ENCODE measurements at places on chromosomes 7 and 10.

DNA sequence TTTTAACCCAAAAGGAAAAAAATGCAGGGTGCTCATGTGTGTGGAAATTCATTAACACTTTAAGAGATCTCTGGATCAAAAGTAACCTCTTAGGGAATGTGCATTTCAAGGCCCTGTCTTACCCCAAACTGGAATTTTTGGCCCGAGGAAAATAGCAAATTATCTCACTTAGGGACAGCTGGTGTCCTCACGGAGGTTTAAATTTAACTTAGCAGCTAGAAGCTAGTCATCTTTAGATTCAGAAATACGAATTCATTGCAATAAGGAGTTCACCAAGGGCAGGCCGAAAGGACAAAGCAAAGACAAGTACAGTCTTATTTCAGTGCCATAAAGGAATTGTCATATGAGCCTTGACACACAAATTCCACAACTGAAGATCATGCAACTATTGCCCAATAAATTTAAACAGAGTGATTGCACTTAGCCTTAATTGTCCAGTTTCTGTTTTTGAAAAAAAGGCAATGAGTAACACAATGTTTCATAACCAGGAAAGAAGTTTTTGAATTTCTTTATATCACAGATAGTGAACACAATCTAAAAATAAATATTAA, 22.4 kb upstream of the SEMA3C start:
- DNase-seq: no peak

GRCh38 chr7:128842674-128843641, 12.8 kb downstream of the FLNC start:
- no peak for DNase-seq

DNA sequence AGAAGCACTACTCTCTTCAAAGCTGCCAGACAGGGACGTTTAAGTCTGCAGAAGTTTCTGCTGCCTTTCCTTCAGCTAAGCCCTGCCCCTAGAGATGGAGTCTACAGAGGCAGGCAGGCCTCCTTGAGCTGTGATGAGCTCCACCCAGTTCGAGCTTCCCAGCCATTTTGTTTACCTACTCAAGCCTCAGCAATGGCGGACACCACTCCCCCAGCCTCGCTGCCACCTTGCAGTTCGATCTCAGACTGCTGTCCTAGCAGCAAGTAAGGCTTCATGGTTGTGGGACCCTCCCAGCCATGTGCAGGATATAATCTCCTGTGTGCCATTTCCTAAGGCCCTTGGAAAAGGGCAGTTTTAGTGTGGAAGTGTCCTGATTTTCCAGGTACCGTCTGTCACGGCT, 74.3 kb downstream of the TMEM26 start:
- DNase-seq: no peak

- DNase-seq: no peak
Observed at GRCh38 chr7:44324481-44325200, 753 bp downstream of the CAMK2B start.

DNA sequence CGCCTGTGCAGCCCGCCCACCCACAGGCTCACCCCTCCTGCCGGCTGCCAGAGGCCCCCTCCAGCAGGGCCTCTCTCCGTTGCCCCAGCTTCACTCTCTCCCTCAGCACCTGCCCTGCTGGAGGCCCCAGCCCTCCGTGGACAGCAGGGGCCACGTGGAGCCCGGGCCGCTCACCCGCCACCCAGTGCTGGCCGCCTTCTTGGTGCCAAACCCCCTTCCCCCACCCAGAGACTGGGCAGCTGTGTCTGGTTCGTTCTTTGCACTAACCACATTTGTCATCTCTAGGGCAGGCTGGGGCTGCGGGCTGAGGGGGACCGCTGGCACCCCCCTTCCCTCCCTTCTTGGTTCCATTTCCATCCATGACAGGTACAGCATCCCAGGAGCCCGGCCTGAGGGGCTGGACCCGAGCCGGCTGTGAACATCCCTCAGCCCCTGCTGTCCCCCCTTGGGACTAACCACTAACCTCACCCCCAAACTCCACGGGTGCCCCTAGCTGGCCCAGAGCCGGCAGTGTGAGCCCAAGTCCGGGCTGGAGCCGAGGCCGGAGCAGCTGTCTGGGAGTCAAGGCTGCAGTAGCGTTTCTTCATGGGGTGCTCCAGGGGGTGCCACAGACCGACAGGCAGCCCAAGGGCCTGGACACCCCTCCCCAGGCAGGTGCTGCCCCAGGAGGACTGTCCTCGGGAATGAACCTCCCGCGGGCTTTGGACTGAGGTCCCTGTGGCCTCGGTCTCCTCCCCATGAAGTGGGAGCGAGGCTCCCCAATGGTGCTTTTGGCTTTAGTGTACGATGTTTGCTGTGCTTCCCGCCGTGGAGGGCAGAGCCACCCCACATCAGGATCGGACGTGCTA, 25.5 kb upstream of the AMZ1 start:
- no peak for DNase-seq

DNA sequence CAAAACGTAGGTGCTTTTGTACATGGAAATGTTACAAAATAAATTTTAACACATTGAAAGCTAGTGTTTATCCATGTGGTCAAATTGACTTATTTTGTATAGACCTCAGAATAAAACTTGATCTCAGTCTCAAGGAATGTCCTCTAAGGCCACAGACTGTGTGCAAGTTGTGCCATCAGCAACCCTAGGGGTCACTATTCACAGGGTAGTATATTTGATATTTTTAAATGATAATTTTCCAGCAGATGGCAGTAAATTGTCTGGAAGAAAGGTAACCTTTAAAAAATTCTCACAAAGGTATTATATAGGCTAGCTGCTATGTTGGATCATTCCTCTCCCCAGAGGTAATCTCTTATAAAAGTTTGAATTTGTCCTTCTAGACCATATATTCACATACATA, 12.9 kb upstream of the SNX10 start:
- no peak for DNase-seq

DNA sequence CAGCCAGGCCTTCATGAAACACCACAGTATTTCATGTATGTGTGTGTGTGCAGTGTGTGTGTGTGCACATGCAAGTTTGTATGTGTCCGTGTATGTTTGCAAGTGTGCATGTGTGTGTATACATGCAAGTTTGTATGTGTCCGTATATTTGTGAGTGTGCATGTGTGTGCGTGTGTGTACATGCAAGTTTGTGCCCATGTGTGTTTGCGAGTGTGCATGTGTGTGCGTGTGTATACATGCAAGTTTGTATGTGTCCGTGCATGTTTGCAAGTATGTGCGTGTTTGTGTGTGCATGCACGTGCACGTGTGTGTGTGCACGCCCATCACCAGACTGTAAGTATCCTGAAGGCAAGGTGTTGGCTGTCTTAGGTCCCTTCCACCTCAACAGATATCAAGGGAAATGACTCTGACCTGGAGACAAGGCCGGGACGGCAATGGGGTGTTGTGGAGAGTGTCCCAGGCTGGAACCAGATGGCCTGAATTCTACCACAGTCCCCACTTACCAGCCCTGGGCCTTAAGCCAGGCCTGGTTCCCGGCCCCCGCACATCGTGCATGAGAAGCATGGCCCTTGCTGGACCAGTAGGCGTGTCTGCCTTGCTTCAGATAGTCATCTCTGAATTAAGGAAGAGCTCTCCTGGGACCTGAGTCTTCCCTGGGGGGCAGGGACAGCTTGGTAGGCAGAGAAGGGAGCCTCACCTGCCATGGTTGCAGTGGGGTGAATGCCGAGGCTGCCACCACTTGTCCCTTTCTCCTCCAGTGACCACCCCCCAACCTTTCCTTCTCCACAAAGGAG, 140.0 kb downstream of the GRK5 start:
- DNase-seq: no peak

DNA sequence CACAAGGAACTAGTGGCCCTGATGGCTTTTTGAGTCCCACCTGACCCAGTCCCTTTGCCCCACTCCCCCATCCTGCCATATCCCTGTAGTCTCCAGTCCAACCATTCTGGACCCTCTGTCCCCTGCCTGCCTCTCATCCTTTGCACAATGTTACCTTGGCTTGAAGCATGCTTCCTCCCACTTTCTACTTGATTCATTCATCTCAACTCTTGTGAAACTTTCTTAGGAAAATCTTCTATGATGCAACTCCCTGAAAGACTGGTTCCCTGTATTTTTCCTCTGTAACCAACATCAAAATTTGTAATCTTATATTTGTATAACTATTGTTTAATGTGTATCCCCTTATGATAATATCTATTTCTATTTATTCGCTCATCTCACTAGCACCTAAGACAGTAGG, 151.5 kb downstream of the LRRTM3 start:
- DNase-seq: no peak

DNA sequence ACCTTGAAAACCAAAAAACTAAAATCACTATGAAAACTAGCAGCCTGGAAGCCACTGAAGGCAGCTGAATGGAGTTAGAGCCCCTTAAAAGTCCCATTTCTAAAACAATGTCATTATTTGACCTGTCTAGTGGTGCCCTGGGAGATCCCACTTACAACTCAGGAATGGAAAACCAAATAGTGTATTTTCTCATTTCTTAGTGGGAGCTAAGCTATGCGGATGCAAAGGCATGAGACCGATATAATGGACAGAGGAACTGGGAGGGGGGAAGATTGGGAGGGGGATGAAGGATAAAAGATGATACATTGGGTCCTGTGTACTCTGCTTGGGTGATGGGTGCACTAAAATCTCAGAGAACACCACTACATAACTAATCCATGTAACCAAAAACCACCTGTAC, 9.8 kb upstream of the GIMAP2 start:
- no peak for DNase-seq

- no peak for DNase-seq
Observed at GRCh38 chr7:40403703-40404476, 269.1 kb downstream of the SUGCT start.

DNA sequence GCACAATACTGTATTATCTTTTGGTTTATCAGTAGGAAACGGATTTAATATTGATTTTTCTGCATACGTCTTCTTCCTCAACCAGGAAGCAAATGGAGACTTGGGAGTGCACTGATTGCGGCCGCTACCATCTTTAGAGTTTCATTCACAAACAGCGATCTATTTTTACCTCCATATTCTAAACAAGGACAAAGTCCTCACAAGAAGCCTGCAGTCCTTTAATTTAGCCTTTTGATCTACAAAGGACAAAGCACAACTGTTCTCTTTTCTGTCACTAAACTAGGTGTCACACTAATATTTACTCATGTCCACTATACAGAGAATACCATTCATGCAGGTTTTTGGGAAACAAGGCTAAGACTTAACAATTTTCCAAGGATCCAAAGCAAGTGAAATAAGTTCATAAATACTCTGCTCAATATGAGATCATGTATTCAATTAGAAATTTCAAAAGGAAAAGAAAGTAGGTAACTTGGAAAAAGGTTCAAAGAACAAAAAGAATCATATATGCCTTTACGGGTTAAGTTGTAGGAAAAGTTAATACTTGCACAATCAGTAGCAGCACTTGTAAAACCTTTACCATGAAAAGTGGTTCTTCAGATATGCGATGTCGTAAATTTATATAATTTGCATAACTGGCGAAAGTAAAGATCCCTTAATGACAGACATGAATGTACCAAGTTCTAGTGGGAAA, 92.1 kb downstream of the UPF2 start:
- no peak for DNase-seq

DNA sequence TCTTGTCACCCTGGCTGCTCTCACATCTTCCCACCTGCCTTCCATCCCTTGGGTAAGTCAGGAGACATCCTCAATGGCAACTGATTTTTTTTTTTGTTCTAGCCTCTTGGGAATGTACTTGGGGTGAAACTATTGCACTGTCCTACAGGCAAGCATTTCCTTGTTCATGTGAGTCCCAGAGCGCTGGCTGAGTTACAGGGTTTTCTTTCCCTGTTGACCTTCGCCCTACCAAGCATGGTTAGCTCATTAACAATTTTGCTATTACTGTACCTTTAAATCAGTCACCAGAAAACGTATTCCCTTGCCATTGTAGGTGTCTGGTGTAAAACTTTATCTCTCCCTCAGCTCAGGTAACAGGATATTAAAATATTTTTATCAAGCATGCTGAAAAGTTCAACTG, 98.9 kb downstream of the PRLHR start:
- no peak for DNase-seq

All from stimulated activated CD4-positive, alpha-beta T cell treated with anti-CD3 and anti-CD28 coated beads, Interleukin-1b, Interleukin-23, amount 100 ng/mL, for 1 hour (primary cell).